ENCODE measurements at places on chromosomes 6 and 20. TPM values are rescaled to one million over a fixed set of nuclear protein-coding genes. Genes with fewer than 3 reads are reported as not detected.

DNA sequence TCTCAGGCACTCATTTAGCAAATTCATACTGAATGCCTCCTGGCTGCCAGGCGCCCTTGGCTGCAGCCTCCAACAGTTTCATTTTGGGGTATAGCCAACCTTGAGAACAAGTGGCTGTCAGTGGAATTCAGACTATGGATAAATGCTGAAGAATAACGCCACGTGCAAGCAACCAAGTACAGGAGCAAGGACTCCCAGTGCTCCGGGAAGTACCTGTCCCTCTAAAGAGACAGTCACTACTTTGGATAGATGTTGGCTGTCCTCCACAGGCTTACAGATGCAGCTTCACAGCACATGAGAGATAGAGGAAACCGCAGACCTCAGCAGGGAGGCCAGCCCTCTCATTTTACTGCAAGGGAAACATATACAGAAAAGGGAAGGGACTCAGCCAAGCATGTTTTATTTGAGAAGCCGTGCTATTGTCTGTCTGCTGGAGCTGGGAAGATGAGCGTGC is 658.2 kb downstream of the PTPRT start:
- no peak for DNase-seq
- H3K27me3 ChIP-seq = no peaks in the 10 kb centered on the region

DNA sequence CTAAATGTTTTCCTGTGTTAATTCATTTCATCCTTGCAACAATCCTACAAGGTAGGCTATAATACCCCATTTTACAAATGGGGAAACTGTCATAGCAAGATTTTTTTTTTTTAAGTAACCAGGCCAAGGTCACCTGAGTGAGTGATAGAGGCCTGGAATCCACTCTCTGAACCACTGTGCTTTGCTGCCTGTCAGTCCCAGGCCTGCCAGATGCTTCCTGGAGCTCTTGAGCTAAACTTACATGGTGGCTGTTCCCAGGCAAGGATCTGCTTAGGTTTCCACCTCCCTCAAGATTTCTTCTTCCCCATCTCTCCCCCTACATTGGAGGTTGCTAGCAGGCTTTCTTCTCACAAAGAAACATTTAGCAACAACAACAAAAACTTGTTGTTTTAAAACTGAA is 32.7 kb upstream of the RNF8 start:
- no peaks in the 10 kb centered on the region for H3K27me3 ChIP-seq
- H3K4me3 ChIP-seq = no peak overlapping the region
- no peak overlapping the region for H3K27ac ChIP-seq
- peaks cover 18% of the 10 kb centered on the region for H3K36me3 ChIP-seq
- DNase-seq = no peak
- peaks cover 7% of the 10 kb centered on the region for H3K4me1 ChIP-seq

DNA sequence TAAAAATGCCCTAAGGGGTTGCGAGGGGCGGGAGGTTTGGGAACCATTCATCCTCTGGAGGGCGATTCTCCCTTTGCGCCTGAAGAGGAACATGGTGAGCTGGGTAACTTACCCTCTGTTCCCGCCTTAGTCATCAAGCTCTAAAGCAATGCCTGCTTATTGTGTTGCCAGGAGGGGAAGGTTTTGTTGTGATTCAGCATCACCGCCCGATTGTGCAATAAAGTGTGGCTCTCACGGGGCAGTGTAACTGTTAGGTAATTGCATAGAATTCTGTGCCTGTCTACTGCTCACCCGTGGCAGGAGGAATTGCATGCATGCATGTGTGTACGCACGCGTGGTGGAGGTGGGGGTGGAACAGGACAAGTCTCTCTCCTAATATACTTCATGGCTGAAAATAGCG is 95.5 kb upstream of the AGPAT4 start:
- no peaks in the 10 kb centered on the region for H3K36me3 ChIP-seq
- no peak overlapping the region for H3K4me3 ChIP-seq
- no peaks in the 10 kb centered on the region for H3K27me3 ChIP-seq
- H3K27ac ChIP-seq = no peak overlapping the region
- peaks cover 3% of the 10 kb centered on the region for H3K4me1 ChIP-seq
- peak; percentile 47 for DNase-seq

GRCh38 chr6:105981002-105981887 is 104.9 kb upstream of the PRDM1 start:
- peaks cover 50% of the 10 kb centered on the region for H3K27me3 ChIP-seq
- no peaks in the 10 kb centered on the region for H3K36me3 ChIP-seq
- peak; percentile 55 for DNase-seq
- peaks cover 17% of the 10 kb centered on the region for H3K4me1 ChIP-seq
- peak overlapping the region; percentile 6 for H3K4me3 ChIP-seq
- no peak overlapping the region for H3K27ac ChIP-seq

GRCh38 chr6:45586216-45587171 is 208.8 kb upstream of the SUPT3H start:
- H3K4me3 ChIP-seq = no peak overlapping the region
- H3K27ac ChIP-seq = peak overlapping the region; percentile 15
- no peaks in the 10 kb centered on the region for H3K4me1 ChIP-seq

DNA sequence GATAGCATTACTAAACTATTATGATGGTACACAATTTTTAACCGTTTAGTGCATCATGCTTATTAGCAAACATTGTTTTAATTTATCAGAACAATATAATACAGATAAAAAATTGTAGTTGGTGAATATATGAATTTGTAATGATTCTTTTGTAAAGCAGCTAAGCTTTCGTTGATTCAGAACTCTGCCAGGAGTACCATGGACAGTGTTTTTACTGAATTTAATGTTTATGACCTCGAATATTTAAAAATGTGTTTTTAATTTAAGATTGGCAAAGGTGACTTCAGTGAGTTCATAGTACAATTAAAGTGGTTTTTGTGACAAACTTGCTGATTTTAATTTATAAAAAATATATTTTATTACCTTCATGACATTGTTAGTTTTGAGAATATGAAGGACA is 10.0 kb downstream of the AFDN start:
- peaks cover 49% of the 10 kb centered on the region for H3K4me1 ChIP-seq
- DNase-seq = no peak
- no peaks in the 10 kb centered on the region for H3K36me3 ChIP-seq
- H3K27me3 ChIP-seq = no peaks in the 10 kb centered on the region

- H3K4me1 ChIP-seq = peaks cover 20% of the 10 kb centered on the region
- H3K36me3 ChIP-seq = no peaks in the 10 kb centered on the region
- no peak overlapping the region for H3K4me3 ChIP-seq
- H3K27me3 ChIP-seq = no peaks in the 10 kb centered on the region
Observed at GRCh38 chr6:37871616-37872372, 52.3 kb downstream of the ZFAND3 start.

DNA sequence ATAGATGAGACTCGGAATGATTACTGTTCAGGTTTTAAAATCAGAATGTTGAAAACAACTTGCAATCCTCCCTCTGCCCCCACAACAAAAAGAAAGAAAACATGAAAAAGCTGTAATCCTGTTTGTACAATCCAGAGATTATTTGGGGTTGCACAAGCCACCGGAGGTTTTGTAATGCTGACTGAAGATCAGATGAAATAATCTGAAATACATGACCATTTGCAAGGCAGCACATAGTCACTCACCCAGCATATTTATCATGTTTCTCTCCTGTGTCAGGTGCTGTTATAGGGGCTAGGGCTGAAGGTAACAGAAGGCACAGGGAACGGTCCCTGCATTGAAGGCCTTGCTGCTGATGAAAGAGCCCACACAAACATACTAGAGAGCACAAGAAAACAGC is 85.3 kb downstream of the SIM1 start:
- H3K36me3 ChIP-seq = no peaks in the 10 kb centered on the region
- DNase-seq = no peak
- H3K27ac ChIP-seq = no peak overlapping the region
- no peaks in the 10 kb centered on the region for H3K4me1 ChIP-seq
- no peaks in the 10 kb centered on the region for H3K27me3 ChIP-seq

GRCh38 chr6:45275358-45275757 is 52.8 kb upstream of the RUNX2 start:
- no peaks in the 10 kb centered on the region for H3K36me3 ChIP-seq
- H3K27ac ChIP-seq = no peak overlapping the region
- no peak overlapping the region for H3K4me3 ChIP-seq
- no peaks in the 10 kb centered on the region for H3K27me3 ChIP-seq
- no peaks in the 10 kb centered on the region for H3K4me1 ChIP-seq
- DNase-seq = no peak

The TCP11 gene
- total RNA-seq = not detected

GRCh38 chr6:33717934-33718455 is 6.5 kb upstream of the UQCC2 start:
- H3K27ac ChIP-seq = peak overlapping the region; percentile 38
- H3K4me1 ChIP-seq = no peaks in the 10 kb centered on the region
- no peaks in the 10 kb centered on the region for H3K27me3 ChIP-seq
- H3K36me3 ChIP-seq = no peaks in the 10 kb centered on the region
- no peak overlapping the region for H3K4me3 ChIP-seq
- no peak for DNase-seq

GRCh38 chr6:146161664-146162063 is 132.8 kb downstream of the GRM1 start:
- H3K27ac ChIP-seq = no peak overlapping the region
- no peaks in the 10 kb centered on the region for H3K36me3 ChIP-seq
- DNase-seq = no peak
- H3K27me3 ChIP-seq = no peaks in the 10 kb centered on the region

The SLC4A11 gene
- total RNA-seq = 0.64 TPM

- peaks cover 6% of the 10 kb centered on the region for H3K4me1 ChIP-seq
- H3K4me3 ChIP-seq = no peak overlapping the region
- no peaks in the 10 kb centered on the region for H3K27me3 ChIP-seq
Observed at GRCh38 chr6:2799936-2800527, 34.8 kb downstream of the WRNIP1 start.

DNA sequence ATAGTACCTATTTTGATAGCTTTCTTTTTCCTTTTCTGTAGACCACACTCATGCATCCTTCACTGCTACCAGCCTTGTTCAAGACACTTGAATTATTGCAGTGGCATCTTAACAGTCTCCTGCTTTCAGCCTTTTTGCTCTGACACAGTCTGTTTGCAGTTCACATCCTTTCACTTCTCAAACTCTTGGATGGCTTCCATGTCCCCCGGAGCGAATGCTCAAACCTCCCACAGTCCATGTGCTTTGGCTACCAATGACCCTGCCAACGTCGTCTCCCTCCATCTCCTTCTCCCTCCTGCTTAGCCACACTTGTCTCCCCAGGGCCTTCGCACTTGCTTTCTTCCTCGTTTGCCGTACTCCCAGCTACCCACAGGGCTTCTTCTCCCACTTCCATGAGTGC is 270.0 kb upstream of the ZFP64 start:
- no peaks in the 10 kb centered on the region for H3K36me3 ChIP-seq
- H3K27me3 ChIP-seq = peaks cover 10% of the 10 kb centered on the region
- DNase-seq = no peak

GRCh38 chr6:21740376-21741124 is 147.0 kb downstream of the SOX4 start:
- no peaks in the 10 kb centered on the region for H3K36me3 ChIP-seq
- no peak for DNase-seq
- no peaks in the 10 kb centered on the region for H3K4me1 ChIP-seq

DNA sequence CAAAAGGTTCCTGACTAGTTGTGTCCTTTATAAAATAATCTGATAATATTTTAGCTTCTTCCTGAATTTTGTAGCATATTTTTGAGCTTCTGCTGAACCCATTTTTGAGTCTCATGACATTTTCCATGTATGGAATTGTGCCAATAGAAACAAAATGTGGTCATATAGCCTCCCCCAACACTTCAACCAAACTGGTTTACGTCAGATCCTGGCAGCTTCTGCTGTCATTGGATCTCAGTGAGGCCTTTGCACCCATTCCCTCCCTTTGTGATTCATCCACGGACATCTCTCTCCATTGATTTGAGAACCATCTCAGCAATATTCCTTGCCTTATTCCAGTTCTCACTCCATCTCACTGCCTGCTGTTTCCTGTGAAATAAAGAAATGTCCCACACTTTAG is 166.0 kb upstream of the PROKR2 start:
- H3K36me3 ChIP-seq = no peaks in the 10 kb centered on the region
- H3K4me3 ChIP-seq = no peak overlapping the region
- H3K4me1 ChIP-seq = no peaks in the 10 kb centered on the region
- no peak for DNase-seq
- no peak overlapping the region for H3K27ac ChIP-seq

DNA sequence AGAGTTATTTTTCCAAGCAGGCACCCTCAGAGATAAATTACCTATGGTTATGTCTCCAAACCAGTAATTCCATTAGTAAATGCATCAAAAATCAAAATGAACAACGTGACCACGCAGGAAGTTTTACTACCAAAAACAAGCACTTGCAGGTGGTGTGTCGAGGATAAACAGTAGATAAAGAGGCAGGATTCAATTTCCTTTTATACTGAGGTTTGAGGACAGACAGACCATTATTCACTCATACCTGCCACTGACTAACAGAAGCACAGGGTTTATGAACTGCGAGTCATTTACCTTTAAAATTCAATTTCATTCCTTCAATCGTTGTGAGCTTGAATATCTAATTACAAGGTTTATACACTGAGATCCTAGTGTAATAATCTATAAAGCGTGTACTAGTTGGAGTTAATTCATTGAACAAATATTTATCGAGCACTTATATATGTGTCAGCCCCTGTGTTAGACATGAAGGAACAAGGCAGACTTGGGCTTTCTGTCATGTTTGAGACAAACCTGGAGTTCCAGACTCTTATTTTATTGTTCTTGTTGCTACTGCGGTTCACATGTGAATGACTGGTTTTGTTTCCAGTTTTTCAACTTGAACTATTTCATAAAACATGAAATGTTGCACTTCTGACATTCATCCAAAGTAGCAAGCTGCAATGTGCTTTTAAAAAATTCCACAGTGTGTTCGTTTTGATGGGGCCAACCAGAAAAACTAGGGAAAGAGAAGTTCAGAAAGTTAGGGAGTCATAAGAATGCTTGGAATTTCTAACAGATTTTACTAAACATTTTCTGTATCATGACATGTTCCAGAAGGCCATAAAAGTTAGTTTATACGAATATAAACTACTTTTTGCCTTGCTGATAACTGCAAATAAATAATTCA is 205.6 kb downstream of the UST start:
- no peak for DNase-seq
- H3K27ac ChIP-seq = no peak overlapping the region
- no peaks in the 10 kb centered on the region for H3K4me1 ChIP-seq

- no peak for DNase-seq
- H3K27me3 ChIP-seq = no peaks in the 10 kb centered on the region
- H3K4me1 ChIP-seq = no peaks in the 10 kb centered on the region
- H3K36me3 ChIP-seq = no peaks in the 10 kb centered on the region
Observed at GRCh38 chr6:126446248-126446647, 106.3 kb downstream of the CENPW start.

- H3K4me1 ChIP-seq = peaks cover 5% of the 10 kb centered on the region
- H3K36me3 ChIP-seq = no peaks in the 10 kb centered on the region
- H3K27me3 ChIP-seq = no peaks in the 10 kb centered on the region
Observed at GRCh38 chr6:12039540-12040459, 27.7 kb downstream of the HIVEP1 start.

GRCh38 chr6:135227349-135227748 is 46.2 kb downstream of the MYB start:
- no peaks in the 10 kb centered on the region for H3K27me3 ChIP-seq
- H3K27ac ChIP-seq = no peak overlapping the region
- DNase-seq = no peak
- no peaks in the 10 kb centered on the region for H3K36me3 ChIP-seq
